Calu3 (cell line): ENCODE measurements at places on chromosomes 5 and 9. TPM values are rescaled to one million over a fixed set of nuclear protein-coding genes. Genes with fewer than 3 reads are reported as not detected.

The ZNF367 gene
- total RNA-seq: 8.6 and 9.6 TPM in 2 replicates

The CCDC187 gene
- 0.44 and 0.73 TPM in 2 replicates for total RNA-seq

The CDH6 gene
- 2.3 and 3.8 TPM in 2 replicates for total RNA-seq

The SLC6A3 gene
- not detected in 2 replicates for total RNA-seq

The KIF20A gene
- 52.6 and 68.9 TPM in 2 replicates for total RNA-seq

The PRDM9 gene
- total RNA-seq: not detected in 2 replicates

The FGF10 gene
- total RNA-seq: not detected in 2 replicates

The CLIC3 gene
- 0.35 and 0.91 TPM in 2 replicates for total RNA-seq

The IFNA2 gene
- not detected in 2 replicates for total RNA-seq

The TIGD6 gene
- total RNA-seq: 5.0 and 5.2 TPM in 2 replicates

The FIBCD1 gene
- 1.4 and 1.5 TPM in 2 replicates for total RNA-seq

The PDLIM4 gene
- 15.4 and 20.8 TPM in 2 replicates for total RNA-seq
